MG63 (cell line): ENCODE measurements at places on chromosomes 3 and 15. TPM values are rescaled to one million over a fixed set of nuclear protein-coding genes. Genes with fewer than 3 reads are reported as not detected.

LRRIQ4 gene
- total RNA-seq = not detected in 2 replicates

RBP2 gene
- not detected in 2 replicates for total RNA-seq

PRICKLE2 gene
- total RNA-seq = 0.40 TPM in 1 of 2 replicates, not detected in the other

IL16 gene
- total RNA-seq = 0.10 and 2.3 TPM in 2 replicates

SV2B gene
- total RNA-seq = not detected in 2 replicates

GRCh38 chr15:43954181-43954621 lies 127.4 kb downstream of the WDR76 start:
- DNase-seq = peak; percentile 62

- no peak for DNase-seq
These were observed 187.1 kb upstream of the LPP start for GRCh38 chr3:187966636-187967406.

GRCh38 chr3:167684388-167684993 lies 30.7 kb upstream of the WDR49 start:
- peak; percentile 6 for DNase-seq

DNA sequence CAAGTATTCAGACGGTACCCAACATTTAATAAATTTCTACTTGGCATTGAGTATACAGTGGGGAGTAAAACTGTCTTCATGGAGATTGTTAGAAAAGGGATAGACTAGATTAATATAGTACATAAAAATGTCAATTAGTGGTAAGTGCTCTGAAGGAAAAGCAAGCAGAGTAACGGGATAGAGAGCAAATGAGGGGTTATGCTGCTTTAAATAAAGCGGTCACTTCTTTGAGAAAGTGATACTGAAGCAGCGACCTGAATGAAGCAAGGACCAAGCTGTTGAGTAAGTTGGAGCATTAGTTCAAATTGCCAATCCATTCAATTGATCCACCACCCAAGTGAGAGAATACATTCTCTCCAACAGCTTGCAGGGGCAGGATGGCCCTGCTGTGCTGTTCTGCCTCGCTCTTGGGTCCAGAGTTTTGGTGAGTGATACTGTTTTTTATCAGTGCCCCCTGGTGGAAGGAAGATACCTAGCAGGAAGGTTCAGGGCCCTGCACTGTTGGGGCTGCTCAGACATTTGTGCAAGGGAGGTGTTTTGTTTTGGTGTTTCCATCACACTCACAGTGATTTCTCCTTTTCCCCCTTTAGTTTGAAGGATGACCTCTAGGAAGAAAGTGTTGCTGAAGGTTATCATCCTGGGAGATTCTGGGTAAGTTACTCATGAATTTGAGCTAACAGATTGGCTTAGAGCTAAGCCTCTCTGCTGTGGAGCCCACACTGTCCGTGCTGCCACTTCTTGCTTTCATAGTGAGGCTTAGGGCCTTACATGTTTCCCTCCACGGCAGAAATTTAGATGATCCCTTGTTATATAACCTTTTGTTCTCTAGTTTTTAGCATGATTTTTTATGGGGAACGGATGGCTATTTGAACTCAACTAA lies 69.0 kb downstream of the RAB7A start:
- DNase-seq = peak; percentile 52

DNA sequence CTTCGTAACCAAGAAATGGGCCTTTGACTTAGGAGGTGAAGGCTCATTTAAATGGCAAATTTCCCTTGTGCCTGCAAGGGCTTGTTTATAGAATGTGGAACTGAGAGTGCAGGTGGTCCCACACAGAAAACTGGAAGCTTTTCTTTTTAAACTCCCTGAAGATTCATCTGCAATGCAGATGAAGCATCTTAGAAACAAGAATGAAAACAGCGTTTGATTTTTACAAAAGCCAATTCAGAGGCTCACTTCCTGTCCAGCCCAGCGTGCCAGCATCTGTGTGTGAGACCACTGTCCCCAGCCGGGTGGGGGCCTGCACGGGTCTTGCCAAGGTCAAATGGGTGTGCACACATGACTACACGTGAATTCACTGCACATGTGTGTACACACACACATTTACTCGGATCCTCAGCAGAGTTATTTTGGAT lies 94.7 kb downstream of the LINGO1 start:
- DNase-seq = no peak

GRCh38 chr3:127690823-127691452 lies 18.2 kb downstream of the ABTB1 start:
- DNase-seq = peak; percentile 84

GRCh38 chr15:51751697-51752683 lies 593 bp downstream of the TMOD2 start:
- peak; percentile 24 for DNase-seq

DNA sequence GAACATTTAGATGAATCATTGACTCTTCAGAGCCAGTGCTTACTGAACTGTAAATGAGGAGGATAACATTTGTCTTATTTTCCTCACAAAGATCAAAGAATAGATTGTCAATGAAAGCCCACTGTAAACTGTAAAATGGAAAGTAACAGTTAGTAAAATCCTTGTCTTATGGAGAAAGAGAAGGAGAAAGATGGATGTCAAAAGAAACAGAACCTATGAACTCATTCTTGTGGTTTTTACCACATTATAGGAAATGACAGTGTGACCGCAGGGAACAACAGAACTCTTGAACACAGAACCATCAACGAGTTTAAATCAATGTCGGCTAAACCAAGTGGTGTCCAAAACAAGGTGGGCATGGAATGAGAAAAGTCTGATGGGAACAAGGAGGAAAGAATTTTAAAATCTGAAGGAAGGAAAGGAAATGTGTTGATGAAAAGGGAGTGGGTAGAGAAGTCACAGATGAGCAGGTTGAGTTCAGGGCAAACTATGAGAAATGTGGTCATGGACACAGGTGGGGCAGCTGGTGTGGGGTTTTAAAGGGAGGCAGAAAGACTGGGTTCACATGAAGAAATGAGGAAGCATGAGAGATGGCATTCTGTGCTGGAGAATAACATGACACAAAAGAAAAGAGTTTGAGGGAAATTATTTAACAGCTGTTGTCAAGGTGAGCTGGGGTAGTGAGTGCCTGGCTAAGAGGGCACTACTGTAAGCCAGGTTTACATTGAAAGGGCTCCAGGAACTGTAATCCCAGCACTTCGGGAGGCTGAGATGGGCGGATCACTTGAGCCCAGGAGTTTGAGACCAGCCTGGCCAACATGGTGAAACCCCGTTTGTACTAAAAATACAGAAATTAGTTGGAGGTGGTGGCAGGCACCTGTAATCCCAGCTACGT lies 42.4 kb upstream of the ETV5 start:
- DNase-seq = no peak

GRCh38 chr3:172751175-172751704 lies 714 bp downstream of the ECT2 start:
- peak; percentile 15 for DNase-seq

DNA sequence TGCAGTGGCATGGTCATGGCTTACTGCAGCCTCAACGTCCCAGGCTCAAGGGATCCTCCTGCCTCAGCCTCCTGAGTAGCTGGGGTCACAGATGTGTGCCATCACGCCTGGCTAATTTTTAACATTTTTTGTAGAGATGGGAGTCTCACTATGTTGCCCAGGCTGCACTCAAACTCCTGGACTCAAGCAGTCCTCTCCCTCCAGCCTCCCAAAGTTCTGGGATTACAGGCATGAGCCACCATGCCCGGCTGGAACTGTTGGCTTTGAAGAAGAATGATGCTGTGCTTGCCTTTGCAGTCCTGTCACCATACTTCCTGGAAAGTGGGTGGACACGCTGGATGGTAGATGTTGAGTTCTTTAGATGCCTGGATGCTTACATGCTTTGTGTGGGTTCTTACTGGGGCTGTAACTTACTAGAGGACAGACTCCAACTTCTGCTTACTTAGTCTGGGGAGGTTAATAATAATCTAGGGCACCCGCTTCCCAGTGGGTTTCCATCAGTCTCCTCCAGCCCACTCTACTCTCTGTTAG lies 36.7 kb downstream of the IGF1R start:
- no peak for DNase-seq

DNA sequence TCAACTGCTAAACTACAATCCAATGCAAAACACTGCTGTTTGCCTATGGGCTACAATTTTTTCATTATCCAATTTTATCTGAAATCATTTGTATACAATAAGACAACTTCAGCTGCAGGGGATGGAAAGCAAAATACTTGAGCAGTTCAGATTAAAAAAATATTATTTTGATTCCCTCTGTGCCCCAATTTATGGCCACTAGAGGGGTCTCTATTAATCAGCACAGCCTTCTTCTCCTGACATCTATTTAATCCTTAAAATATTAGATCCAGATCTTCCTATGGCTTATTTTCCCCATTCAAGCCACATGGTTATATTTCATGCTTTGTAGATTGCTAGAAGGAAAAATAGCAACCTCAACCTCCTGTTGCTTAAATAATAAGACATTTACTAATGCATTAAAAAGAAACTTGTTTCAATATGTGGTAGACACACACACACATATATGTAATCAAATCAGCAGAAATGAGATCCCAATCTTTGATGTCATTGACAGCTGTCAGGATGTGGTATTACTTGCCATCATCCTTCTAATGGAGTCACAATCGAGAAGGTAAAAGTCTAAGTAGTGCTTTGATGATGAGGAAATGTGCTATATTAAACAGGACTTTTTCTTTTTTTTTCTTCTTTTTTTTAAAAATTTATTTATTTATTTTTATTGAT lies 104.2 kb downstream of the P2RY1 start:
- no peak for DNase-seq

GRCh38 chr3:69085168-69085832 lies 563 bp downstream of the ARL6IP5 start:
- DNase-seq = peak; percentile 21

DNA sequence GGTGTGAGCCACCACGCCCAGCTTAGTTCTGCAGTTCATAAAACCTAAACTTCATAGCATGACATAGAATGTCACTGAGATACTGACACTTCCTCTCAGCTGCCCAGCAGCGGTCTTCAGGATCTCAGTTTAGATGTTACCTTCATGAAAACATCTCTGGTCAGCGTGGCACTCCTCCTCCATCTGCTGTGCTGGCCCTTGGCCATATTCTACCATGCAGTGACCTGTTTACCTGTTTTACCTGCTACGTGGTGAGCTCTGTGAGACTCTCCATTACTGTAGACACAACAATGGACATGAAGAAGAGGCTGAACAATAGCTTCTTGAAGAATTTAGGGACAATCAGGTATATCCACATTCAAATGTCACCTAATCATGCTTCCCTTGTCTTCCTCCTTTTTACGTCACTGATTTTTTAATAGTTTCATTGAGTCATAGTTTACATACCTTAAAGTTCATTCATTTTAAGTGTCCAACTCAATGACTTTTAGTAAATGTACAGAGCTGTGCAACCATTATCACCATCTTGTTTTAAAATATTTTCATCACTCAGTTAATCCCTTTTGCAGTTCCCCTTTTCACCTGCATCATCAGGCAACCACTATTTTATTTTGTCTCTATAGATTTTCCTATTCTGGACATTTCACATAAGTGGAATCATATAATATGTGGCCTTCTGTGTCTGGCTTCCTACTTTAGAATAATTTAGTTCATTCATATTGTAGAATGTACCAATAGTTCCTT lies 32.2 kb upstream of the PTPN23 start:
- DNase-seq = no peak

DNA sequence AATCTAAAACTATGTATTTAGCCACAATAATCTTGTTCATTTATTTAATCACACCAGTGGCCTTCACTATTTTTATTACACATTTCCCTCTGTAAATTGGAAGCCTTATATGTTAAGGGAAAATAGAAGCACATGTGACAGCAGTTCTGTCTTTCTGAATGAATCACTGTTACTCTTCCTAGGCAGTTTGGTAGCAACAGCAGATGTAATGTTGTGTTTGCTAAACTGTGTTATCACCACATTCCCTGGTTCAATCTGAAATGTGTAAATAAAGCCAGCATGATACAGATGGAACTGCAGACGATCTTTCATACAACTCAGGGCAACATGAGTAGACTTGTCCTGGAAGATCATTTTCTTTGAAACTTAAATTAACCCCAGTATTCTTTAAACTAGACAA lies 220.1 kb downstream of the MCTP2 start:
- DNase-seq = no peak
